Activated CD4-positive, alpha-beta T cell treated with anti-CD3 and anti-CD28 coated beads, Interleukin-2, amount 10 ng/mL, durations not matched to agents 24 days and 14 days (primary cell): ENCODE measurements at places on chromosomes 5 and 9. TPM values are rescaled to one million over a fixed set of nuclear protein-coding genes. Genes with fewer than 3 reads are reported as not detected.

GRCh38 chr9:126423916-126424185 is 97.2 kb downstream of the MVB12B start:
- no peak overlapping the region for H3K27ac ChIP-seq
- H3K36me3 ChIP-seq = no peaks in the 10 kb centered on the region
- H3K4me3 ChIP-seq = no peak overlapping the region
- peaks cover 17% of the 10 kb centered on the region for H3K27me3 ChIP-seq
- DNase-seq = no peak

Gene FSTL4
- 0.42 TPM in 1 of 2 replicates, not detected in the other for total RNA-seq

GRCh38 chr5:125480911-125481310 is 734.5 kb upstream of the ZNF608 start:
- no peak overlapping the region for H3K27ac ChIP-seq
- H3K4me1 ChIP-seq = no peaks in the 10 kb centered on the region
- no peak for DNase-seq
- H3K4me3 ChIP-seq = no peak overlapping the region
- no peaks in the 10 kb centered on the region for H3K27me3 ChIP-seq
- H3K36me3 ChIP-seq = no peaks in the 10 kb centered on the region

GRCh38 chr5:137370096-137371071 is 128.7 kb downstream of the SPOCK1 start:
- no peaks in the 10 kb centered on the region for H3K36me3 ChIP-seq
- peaks cover 2% of the 10 kb centered on the region for H3K27me3 ChIP-seq
- no peaks in the 10 kb centered on the region for H3K4me1 ChIP-seq
- no peak overlapping the region for H3K27ac ChIP-seq
- no peak overlapping the region for H3K4me3 ChIP-seq

GRCh38 chr5:72161951-72162350 is 54.7 kb downstream of the MAP1B start:
- no peak overlapping the region for H3K4me3 ChIP-seq
- DNase-seq = no peak
- no peaks in the 10 kb centered on the region for H3K36me3 ChIP-seq
- no peak overlapping the region for H3K27ac ChIP-seq
- H3K4me1 ChIP-seq = no peaks in the 10 kb centered on the region

Gene FBP2
- not detected in 2 replicates for total RNA-seq

Gene KCTD16
- not detected in 2 replicates for total RNA-seq

Gene NHP2
- total RNA-seq = 267 and 273 TPM in 2 replicates

DNA sequence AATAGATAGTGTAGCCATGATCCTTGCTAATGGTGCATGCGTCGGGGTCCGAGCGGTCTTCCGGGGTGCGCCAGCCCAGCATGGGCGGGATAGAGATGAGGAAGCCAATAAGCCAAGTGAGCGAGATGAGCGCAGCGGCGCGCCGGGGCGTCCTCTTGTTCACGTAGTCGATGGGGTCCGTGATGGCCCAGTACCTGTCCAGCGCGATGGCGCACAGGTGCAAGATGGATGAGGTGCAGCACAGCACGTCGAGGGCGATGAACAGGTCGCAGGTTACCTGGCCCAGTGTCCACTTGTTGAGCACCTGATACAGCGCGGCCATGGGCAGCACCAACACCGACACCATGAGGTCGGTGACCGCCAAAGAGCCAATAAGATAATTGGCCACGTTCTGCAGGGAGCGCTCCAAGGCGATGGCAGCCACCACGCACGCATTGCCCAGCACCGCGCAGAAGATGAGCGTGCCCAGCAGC is 1.1 kb downstream of the HTR1A start:
- H3K4me3 ChIP-seq = no peak overlapping the region
- DNase-seq = no peak
- H3K36me3 ChIP-seq = peaks cover 3% of the 10 kb centered on the region

DNA sequence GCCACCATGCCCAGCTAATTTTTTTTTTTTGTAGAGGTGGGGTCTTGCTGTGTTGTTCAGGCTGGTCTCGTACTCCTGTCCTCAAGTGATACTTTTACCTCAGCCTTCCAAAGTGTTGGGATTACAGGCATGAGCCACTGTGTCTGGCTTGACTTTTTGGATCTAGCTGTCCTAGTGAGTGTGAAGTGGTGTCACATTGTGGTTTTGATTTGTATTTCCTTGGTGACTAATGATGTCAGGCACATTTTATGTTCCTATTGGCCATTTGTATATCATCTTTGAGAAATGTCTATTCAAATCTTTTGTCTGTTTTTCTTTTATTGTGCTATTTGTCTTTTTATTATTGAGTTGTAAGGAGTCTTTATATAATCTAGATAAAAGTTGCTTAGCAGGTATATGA is 53.5 kb upstream of the MCCC2 start:
- H3K27me3 ChIP-seq = no peaks in the 10 kb centered on the region
- peaks cover 12% of the 10 kb centered on the region for H3K4me1 ChIP-seq
- peak overlapping the region; percentile 9 for H3K27ac ChIP-seq

Gene TYRP1
- not detected in 2 replicates for total RNA-seq

Gene SLC36A2
- not detected in 2 replicates for total RNA-seq

- H3K4me3 ChIP-seq = no peak overlapping the region
- no peak for DNase-seq
- H3K27me3 ChIP-seq = peaks cover 52% of the 10 kb centered on the region
- peaks cover 8% of the 10 kb centered on the region for H3K4me1 ChIP-seq
- H3K27ac ChIP-seq = no peak overlapping the region
Observed at GRCh38 chr9:96217294-96217707, 84.7 kb downstream of the HSD17B3 start.

GRCh38 chr9:98144631-98145030 is 25.6 kb upstream of the TRIM14 start:
- H3K27me3 ChIP-seq = no peaks in the 10 kb centered on the region
- H3K36me3 ChIP-seq = no peaks in the 10 kb centered on the region
- H3K4me3 ChIP-seq = no peak overlapping the region
- DNase-seq = no peak
- peaks cover 2% of the 10 kb centered on the region for H3K4me1 ChIP-seq

Gene PHAX
- total RNA-seq = 50.2 and 51.7 TPM in 2 replicates

Gene LOX
- 0.05 TPM in 1 of 2 replicates, not detected in the other for total RNA-seq
